ENCODE measurements at places on chromosomes 3 and 15. TPM values are rescaled to one million over a fixed set of nuclear protein-coding genes. Genes with fewer than 3 reads are reported as not detected.

CD96 gene
- 7.6 TPM for total RNA-seq

CHRFAM7A gene
- 3.6 TPM for total RNA-seq

WDR49 gene
- 17.1 TPM for total RNA-seq

CD200R1 gene
- total RNA-seq: 7.5 TPM

MASP1 gene
- total RNA-seq: 4.9 TPM

NTRK3 gene
- total RNA-seq: 26.4 TPM

GOLGA8R gene
- 5.3 TPM for total RNA-seq

BCHE gene
- total RNA-seq: 174 TPM

GPR160 gene
- total RNA-seq: 25.9 TPM

PXYLP1 gene
- total RNA-seq: 32.6 TPM

ADAMTS17 gene
- 10.7 TPM for total RNA-seq

MED12L gene
- total RNA-seq: 3.1 TPM

ATP10A gene
- 7.8 TPM for total RNA-seq

TTLL13 gene
- total RNA-seq: not detected

FBXO40 gene
- not detected for total RNA-seq

ITPKA gene
- total RNA-seq: 0.37 TPM

PP2D1 gene
- not detected for total RNA-seq

IGDCC3 gene
- 1.4 TPM for total RNA-seq

CGNL1 gene
- 31.7 TPM for total RNA-seq

NOX5 gene
- total RNA-seq: 0.16 TPM

AGBL1 gene
- total RNA-seq: 1.5 TPM

NR1I2 gene
- 0.11 TPM for total RNA-seq
